Tongue (tissue), 3 donors: ENCODE measurements at places on chromosomes 7 and 10. TPM values are rescaled to one million over a fixed set of nuclear protein-coding genes. Genes with fewer than 3 reads are reported as not detected.

The EPHB6 gene
- total RNA-seq: 15.9 TPM

GRCh38 chr10:96267234-96267705 lies 4.1 kb downstream of the BLNK start:
- DNase-seq: no peak

GRCh38 chr10:35391153-35391953 lies 55.0 kb downstream of the CCNY start:
- DNase-seq: no peak

- DNase-seq: no peak
Observed at GRCh38 chr7:30049173-30049572, 21.0 kb downstream of the PLEKHA8 start.

DNA sequence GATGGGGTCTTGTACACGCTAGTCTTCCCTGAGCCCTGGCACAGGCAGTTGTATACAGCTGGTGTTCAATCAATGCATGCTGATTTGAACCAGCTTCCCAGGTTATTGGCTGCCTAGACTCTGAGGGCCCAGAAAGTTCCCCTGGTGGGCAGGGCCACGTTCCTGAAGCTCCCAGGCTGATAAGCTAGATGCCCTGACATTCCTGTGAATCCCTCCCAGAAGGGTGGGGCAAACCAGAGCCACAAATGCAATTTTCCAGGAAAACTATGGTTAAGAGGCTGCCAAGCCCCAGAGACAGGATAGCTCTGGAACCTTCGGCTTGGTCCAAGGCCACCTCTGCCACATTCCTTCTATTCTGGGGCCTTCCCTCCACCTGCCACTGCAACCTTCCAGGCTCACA lies 78.2 kb downstream of the FAM53B start:
- no peak for DNase-seq

- DNase-seq: no peak
Observed at GRCh38 chr7:21768279-21768678, 177.4 kb downstream of the CDCA7L start.

The PDK4 gene
- total RNA-seq: 48.6 TPM

GRCh38 chr7:22016507-22016906 lies 70.8 kb upstream of the CDCA7L start:
- peak; percentile 29 for DNase-seq

The SLC13A4 gene
- not detected for total RNA-seq

The ABCA13 gene
- total RNA-seq: 0.72 TPM

The MSS51 gene
- total RNA-seq: 9.5 TPM

GRCh38 chr7:110766864-110767263 lies 324.1 kb upstream of the LRRN3 start:
- no peak for DNase-seq

The SMKR1 gene
- total RNA-seq: not detected

The CTAGE6 gene
- 0.72 TPM for total RNA-seq

GRCh38 chr7:38330039-38330438 lies 56.6 kb upstream of the TARP start:
- no peak for DNase-seq

The GSTO2 gene
- total RNA-seq: 5.1 TPM

- no peak for DNase-seq
Observed at GRCh38 chr7:146528581-146528980, 412.0 kb downstream of the CNTNAP2 start.

- DNase-seq: no peak
Observed at GRCh38 chr7:91653286-91653685, 227.2 kb downstream of the MTERF1 start.

DNA sequence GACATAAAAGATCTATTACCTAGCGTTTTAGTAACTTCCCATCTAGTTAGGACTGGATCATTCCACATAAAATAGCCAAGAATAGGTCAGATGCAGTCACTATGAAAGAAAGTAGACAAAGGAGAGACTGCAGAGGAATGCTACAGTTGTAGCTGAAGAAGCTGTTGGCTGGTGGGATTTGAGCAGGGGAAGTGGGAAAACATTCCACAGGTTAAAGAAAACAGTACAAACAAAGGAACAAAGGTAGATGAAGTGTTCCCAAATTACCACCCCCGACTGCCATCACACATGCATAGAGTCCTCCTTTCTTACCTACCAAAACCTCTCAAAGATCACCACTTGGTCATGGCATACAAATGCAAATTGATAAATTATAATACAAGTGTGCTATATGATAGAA lies 41.8 kb downstream of the DLD start:
- no peak for DNase-seq

- peak; percentile 53 for DNase-seq
Observed at GRCh38 chr10:15879058-15879457, 18.8 kb upstream of the MINDY3 start.

DNA sequence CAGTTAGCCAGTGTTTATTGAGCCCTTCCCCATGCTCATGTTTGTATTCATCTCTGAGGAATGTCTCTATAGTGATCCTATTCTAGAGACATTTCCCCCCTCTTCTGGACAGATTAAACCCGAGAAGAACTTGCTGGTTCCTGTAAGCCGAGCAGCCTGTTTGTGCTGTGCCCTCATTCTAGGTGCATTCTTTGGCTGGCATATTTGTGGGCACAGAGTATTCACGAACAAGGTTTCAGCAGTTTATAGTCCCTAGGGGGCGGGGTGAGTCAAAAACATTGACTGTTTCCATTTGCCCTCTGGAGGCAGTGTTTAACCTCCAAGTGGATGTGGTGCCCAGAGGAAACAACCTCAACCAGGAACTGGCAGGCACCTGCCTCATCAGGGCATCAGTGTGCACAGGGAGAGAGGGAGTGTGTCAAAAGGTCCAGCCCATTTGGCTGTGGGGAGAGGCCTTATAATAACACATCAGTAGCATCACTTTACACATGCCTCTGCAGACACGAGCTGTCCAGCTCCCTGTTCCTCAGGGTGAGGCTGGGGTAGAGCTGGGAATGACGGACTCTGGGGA lies 273.3 kb upstream of the LRGUK start:
- DNase-seq: no peak

The ANKRD7 gene
- 2.2 TPM for total RNA-seq

GRCh38 chr10:106107706-106108105 lies 1056.8 kb downstream of the SORCS1 start:
- no peak for DNase-seq

DNA sequence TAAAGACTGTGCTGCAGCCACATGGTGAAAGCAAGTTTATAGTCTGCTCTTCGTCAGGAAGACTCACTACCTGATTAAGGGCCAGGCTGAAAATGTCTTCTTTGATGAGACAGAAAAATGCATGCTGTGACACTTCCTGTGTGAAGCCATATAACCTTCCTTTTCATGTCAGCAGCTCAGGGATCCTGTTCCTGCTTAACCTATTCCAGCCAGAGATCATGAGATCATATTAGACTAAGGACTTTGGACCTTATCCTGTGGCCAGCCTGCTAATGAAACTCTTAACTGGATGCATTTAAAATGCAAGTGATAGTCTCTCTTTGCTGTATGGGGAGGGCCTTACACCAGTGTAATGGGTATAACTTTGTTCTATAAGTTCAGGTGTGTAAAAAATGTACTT lies 165.2 kb downstream of the PTEN start:
- DNase-seq: no peak

DNA sequence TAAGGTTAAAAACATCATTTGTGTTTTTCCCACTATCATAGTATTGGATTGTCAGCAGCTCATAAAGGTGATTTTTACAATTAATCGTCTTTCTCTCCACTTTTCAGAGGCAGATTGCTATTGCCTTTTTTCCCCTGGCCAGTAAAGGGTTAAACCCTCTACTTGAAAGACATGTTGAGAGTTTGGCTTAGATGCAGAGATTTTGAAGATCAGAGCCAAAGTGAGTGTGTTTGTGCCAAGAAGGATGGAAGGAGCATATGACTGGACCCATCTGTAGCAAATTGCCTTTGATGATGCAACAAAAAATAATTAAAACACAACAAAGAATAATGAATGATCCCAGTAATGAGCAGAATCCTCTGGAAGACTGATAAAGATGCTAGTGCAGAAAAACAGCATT lies 373.1 kb downstream of the MALRD1 start:
- DNase-seq: no peak

DNA sequence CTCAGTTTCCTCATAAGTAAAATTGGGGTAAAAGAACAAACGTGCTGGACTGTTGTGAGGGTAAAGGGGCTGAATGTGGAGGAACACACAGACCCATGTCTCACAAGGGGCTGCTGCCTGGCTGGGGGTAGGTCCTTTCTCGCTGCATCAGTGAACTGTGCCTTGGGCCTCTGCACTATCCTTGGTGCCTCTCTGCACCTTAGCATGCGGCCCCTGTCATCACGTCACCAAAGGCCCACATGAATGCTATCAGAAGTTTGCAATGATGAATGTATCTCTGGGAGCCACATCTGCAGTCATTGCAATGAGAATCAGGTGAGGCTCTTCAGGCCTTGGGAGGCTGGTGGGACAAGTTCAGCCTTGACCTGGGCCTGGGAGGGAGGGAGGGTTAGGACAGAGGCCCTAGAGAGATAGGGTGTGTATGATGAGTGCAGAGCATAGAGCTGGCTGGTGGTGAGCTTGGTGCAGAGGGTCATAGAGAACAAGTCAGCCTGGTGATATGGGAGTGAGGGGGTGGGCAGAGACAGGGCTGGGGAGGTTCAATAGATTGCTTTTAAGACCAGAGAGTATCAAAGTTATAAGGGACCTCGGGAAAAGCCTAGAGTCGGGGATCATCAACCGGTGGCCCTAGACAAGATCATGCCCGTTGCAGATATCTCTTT lies 308.4 kb downstream of the RPS24 start:
- DNase-seq: no peak
